ENCODE measurements at places on chromosomes 1 and 21. TPM values are rescaled to one million over a fixed set of nuclear protein-coding genes. Genes with fewer than 3 reads are reported as not detected.

GRCh38 chr1:236113324-236114032 is 28.9 kb upstream of the GPR137B start:
- H3K27me3 ChIP-seq, result no peaks in the 10 kb centered on the region
- no peak overlapping the region for H3K4me3 ChIP-seq
- no peak overlapping the region for H3K27ac ChIP-seq
- no peaks in the 10 kb centered on the region for H3K4me1 ChIP-seq

CBS gene
- total RNA-seq, result 8.9 TPM

TMEM81 gene
- total RNA-seq, result 6.3 TPM

MATN1 gene
- total RNA-seq, result 0.63 TPM
